NCI-H510A treated with DMSO at 0.1 percent for 48 hours (cell line): ENCODE measurements at places on chromosomes 5 and 9.
A peak's percentile ranks its signal among the peaks of the same experiment; 100 is the strongest.

DNA sequence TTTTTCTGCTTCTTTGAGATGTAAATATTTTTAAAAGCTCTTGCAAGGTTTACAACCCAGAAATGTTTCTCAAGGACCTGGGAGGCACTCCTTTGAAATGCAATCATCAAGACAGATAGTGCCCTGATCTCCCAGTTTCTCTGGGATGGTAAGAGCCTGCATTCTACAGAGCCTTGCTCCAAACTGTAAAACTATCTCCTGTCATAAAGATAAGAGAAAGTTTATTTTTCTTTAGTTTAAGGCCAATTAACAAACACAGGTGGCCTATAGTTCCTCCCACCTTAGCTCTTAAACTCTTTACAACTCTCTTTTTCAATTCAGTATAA lies 1231.1 kb upstream of the NUDT12 start:
- no peak for DNase-seq

DNA sequence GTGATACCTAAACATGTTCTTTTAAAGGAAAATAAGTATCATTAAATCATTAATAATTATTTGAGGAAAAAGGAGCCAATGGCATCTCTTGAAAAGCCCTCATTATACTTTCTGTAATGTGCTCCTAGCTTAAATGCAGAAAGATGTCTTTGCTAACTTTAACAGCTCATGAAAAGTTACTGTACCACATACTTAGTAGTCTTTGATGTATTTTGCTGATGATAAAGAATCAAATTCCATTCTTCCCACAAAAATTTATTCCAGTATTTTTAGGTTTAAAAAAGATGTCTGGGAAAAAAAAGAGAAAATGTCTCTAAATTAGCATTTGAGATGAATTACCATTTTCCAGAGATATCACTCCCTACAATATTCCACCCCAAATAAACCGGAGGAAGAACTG lies 112.5 kb downstream of the PPP2R2B start:
- no peak for DNase-seq

DNA sequence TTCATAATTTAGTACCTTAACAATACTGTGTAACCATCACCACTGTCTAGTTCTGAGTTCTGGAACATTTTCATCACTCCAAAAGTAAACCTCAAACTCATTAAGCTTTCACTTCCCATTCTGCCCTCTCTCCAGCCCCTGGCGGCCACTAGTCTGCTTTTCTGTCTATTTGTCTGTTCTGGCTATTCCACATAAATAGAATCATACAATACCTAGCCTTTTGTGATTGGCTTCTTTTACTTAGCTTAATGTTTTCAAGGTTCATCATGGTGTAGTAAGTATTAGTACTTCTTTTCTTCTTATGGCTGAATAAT lies 138.7 kb downstream of the RAPGEF6 start:
- no peak for DNase-seq

- no peak for DNase-seq
Observed at GRCh38 chr9:111069183-111069582, 30.9 kb upstream of the LPAR1 start.

DNA sequence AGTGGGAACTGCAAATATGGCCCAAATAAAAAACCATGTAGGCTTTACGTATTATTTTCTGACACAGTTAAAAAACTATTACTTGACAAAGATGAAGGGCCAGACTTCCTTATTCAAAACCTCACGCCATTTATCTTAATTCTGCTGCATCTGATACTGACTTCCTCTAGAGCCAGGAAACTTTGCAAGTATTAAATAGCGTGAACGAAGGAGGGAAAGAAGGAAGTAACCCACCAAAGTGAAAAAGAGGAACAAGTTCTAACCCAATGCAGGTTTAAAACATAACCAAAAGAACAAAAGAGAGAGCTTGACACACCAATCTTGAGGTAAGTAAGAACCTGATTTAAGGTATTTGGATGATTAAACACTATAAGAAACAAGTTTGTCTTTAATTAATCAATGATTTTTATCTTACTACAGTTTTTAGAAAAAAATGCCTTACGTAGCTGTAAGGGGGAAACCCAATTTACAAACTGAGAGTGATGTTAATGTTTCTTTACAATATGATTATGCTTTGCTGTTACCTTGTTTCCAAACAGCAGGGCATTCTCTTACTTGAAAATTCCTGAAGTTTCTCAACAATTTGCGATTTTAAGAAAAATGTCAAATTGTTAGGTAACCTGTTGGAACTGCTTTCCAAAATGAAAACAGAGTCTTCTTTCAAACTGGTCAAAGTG lies at the start of gene GAPT:
Gene GAPT, plus strand, starts transcription at position 220 of the 677 bp plus-strand sequence. CDS start 3,102 bp downstream, outside the sequence.
- no peak for DNase-seq

DNA sequence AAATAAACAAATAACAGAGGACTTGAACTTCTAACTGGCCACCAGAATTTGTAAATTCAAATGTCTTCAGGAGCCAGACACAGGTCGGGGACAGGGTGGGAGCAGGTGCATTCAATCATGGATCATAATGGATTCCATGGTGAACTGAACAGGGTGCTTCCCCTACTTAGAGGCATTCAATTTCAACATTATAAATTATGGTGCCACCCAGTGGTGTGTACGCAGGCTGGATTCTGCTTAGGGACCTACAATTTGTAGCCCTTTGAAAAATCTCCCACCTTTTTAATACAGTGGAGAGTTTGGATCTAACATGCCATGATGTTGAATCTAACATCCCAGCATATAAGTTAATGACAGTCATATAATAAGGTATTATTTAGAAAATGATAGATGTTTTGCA lies 22.3 kb downstream of the KLF9 start:
- peak; percentile 24 for DNase-seq

GRCh38 chr9:28121366-28121765 lies 548.1 kb upstream of the C9orf72 start:
- no peak for DNase-seq
